ENCODE measurements at places on chromosomes 12 and 14.

- no peak for DNase-seq
These were observed 84.6 kb downstream of the ITPR2 start for GRCh38 chr12:26748412-26748740.

GRCh38 chr12:111570084-111570961, 28.8 kb downstream of the ATXN2 start:
- DNase-seq = peak; percentile 91

DNA sequence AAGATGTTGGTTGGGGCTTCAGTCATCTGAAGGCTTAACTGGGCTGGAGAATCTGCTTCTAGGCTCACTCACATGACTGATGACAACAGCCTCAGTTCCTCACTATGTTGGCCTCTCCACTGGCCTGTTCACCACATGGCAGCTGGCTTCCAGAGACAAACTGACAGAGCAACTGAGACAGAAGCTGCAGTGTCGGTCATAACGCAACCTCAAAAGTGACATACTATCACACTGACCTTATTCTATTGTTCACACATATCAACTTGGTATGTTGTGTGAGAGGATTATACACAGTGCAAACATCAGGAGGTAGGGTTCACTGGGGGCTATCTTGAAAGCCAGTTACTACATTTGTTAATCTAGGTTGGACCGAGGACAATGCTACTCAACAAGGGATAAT, 92.9 kb downstream of the PAWR start:
- no peak for DNase-seq

DNA sequence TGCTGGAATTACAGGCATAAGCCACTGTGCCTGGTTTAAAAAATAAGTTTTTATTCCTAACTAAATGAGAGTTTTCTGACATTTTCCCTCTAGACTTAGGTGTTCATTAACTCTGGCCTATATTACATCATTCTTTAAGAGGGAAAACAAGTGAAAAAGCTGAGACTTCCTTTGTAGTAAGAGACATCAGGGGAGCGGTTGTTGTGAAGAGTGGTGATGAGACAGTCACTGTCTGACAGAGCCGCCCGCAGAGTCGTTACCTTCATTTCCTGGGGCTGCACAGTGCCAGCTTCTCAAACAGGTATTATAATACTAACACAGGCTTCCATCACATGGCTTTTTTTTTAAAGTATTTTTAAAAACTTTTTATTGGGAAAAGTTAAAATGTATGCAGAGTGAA, 19.7 kb upstream of the TDRD9 start:
- no peak for DNase-seq

GRCh38 chr14:75226755-75227544, 50.5 kb upstream of the TMED10 start:
- DNase-seq = no peak

DNA sequence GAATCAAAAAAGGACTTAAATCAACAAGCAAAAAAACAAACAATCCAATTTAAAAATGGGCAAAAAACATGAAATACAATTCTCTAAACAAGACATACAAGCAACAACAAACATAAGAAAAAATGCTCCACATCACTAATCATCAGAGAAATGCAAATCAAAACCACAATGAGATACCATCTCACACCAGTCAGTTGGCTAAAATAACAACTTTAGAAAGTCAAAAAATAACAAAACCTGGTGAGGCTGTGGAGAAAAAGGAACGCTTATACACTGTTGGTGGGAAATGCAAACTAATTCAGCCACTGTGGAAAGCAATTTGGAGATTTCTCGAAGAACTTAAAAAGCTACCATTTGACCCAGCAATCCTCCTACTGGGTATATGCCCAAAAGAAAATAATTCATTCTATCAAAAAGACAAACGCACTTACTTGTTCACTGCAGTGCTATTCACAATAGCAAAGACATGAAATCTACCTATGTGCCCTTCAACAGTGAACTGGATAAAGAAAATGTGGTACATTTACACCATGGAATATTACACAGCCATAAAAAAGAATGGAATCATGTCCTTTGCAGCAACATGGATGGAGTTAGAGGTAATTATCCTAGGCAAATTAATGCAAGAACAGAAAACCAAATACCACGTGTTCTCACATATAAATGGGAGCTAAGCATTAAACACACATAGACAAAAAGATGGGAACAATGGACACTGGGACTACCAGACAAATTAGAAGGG, 26.9 kb downstream of the PRKD1 start:
- no peak for DNase-seq

- no peak for DNase-seq
These were observed 24.3 kb upstream of the SNAPC1 start for GRCh38 chr14:61737915-61738314.

DNA sequence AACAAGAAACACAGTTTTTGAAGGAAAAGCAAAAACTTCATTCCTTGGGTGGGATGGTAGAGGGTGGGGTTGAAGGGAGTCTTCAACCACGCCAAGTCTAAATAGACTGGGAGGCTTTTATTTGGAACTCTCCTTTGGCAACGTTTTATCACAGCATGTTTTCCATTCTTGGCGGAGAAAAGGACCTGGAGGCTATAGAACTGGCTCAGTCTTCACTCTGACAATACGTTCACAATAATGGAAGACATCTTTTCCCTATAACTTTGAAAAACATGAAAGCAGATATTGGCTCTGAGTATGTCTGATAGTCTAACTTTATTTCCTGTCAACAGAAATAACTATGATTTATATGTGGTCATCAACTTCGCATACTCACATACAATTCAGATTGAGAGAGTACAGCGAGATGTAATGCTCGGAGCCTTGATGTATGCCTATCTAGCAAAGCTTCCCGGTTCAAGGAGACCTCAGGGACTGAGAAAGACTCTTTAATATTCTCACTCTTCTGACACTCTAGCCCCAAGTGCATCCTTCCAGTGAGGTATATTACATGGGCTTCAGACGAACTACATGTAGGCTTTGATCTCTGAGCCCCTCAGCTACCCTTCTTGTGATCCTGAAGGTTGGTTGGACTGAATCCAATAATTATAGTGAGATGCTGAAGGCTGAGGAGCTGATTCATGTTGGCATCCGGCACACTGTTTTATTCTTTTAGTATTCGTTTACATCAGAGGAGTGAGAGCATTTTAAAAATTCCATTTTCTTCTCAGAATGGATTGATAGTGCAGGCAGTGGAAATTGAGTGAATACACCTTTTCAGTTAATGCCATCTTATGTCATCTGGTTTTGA, 14.0 kb downstream of the TMEM30B start:
- DNase-seq = no peak

DNA sequence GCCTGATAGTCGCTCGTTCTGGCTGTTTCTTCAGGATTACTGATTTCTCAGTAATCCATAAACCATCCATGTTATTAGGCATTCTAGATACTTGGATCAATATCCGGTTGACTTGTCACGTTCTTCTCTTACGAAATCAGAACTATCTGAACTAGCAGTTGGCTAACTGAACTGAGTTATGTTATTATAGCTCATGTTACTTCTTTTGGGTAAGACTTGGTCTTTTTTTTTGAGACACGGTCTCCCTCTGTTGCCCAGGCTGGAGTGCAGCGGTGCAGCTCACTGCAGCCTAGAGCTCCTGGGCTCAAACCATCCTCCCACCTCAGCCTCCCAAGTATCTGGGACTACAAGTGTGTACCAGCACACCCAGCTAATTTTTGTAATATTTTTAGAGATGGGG, 178.6 kb downstream of the PRKCH start:
- DNase-seq = no peak

- DNase-seq = no peak
These were observed 147.4 kb downstream of the BCL11B start for GRCh38 chr14:99124482-99125105.

DNA sequence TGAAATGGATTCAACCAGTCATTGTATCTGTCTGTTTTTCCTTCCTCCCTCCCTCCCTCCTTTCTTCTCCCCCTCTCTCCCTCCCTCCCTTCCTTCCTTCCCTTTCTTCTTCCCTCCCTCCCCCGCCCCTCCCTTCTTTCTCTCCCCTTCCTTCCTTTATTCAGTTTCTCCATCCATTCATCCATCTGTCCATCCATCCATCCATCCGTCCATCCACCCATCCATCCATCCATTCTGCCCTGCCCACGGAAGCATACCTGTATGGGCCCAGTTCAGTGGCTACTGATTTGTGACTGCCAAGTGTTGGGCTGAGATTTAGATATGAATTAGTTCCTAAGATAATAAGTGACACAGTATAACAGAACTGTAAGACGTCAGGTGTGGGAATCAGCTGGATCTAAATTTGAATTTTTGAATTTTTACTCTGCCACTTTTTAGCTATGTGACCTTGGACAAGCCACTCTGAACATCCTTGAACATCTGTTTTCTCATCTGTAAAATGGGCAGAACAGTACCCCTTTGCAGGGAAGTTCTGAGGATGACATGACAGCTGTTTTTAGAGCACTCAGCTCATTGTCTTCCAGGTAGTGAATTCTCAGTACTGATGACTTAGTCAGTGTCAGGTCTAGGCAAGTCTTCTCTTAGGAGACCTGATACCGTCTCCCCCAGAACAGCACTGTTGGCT, 42.9 kb downstream of the CFAP251 start:
- no peak for DNase-seq

DNA sequence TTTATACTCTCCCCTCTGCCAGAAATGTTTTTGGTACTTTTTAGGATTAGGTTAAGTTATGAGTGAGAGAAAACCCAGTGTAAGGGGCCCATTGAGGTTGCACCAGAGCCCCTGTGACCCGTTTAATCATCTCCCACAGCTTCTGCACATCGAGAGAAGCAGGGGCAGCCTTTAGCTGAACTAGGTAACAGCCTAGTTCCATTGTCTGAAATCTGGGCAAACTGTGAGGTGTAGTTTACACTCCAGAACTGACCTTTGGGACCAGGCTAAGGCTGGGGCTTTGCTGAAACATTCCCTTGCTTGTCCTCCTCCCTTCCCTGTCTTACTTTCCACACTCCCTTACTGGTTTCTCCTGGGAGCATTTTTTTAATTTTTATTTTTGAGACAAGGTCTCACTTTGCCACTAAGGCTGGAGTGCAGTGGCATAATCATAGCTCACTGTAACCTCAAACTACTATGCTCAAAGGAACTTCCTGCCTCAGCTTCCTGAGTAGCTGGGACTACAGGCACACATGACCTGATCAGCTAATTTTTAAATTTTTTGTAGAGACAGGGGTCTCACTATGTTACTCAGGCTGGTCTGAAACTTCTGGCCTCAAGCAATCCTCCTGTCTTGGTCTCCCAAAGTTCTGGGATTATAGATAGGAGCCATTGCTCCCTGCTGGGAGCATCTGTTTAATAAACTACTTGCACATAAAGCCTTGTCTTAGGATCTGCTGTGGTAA, 25.9 kb upstream of the DHRS2 start:
- DNase-seq = no peak

DNA sequence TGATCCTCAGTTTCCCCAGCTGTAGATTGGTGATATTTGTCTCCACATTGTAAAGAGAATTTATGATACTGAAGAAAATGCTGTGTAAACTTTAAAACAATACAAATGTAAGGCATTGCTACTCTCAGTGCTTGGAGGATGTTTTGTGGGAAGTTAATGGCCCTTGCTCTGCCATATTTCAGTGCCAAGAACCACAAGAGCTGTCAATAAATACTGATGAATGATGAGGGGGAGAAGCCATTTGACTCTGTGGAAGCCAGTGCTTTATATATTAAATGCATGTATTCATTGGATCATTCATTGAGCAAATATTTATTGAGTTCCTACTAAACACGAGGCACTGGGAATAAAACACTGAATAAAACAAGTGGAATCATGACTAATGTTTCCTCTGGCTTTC, 30.8 kb downstream of the CACNA1C start:
- no peak for DNase-seq

- no peak for DNase-seq
These were observed 9.3 kb upstream of the CDK2AP1 start for GRCh38 chr12:123280971-123281370.

DNA sequence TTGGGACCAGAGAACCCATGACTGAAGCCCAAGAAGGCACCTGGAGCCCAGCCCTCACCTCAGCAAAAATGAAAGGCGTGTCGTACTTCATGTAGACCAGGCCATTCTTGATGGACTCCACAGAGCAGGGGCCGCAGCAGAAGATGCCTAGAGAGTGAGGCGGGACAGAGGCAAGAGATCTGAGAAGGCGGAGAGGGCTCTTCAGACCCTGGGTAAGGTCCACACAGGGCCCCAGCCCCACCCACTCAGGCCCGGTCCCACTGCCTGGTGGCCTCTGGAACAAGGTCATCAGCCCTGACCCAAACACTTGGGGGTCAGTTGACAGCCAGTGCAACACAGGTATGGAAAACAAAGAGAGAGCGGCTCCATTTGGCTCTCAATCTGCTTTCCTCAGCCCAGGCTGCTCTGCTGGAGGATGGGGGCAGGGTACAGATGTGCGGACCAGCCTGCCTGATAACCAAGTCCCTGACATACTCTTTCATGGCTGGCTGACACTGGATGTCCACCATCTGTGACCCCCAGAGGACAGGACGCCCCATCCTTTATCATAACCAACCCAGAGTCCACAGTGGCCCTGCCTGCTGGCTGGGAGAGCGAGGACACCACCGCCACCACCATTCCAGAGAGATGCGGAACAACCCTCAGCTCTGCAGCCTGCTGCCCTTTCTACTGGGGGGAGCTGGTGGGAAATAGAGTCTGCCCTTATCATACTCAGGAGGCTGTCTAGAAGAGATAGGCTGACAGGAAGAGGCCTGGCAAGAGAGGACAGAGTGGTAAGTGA, 6.9 kb downstream of the TGM1 start:
- DNase-seq = no peak

DNA sequence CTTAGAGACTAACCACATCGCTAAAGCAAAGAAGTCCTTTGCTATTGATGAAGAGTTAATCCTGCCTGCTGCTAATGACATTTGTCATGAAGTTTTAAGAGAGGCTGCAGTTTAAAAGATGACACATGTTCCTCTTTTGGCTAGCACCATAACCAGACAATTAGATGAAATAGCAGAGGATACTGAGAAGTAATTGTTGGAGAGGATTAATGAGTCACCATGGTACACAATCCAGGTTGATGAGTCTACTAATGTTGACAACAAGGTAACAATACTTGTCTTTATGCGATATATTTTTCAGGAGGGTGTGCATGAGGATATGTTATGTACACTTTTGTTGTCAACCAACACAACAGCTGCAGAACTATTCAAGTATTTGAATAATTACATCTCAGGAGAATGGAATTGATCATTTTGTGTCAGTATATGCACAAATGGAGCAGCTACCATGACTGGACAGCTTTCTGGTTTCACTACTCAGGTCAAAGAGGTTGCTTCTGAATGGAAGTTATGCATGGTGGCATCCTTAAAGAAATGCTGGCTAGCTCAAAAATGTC, 56.7 kb downstream of the LRRIQ1 start:
- DNase-seq = no peak

GRCh38 chr14:99982537-99983250, 82.5 kb upstream of the EVL start:
- peak; percentile 74 for DNase-seq

DNA sequence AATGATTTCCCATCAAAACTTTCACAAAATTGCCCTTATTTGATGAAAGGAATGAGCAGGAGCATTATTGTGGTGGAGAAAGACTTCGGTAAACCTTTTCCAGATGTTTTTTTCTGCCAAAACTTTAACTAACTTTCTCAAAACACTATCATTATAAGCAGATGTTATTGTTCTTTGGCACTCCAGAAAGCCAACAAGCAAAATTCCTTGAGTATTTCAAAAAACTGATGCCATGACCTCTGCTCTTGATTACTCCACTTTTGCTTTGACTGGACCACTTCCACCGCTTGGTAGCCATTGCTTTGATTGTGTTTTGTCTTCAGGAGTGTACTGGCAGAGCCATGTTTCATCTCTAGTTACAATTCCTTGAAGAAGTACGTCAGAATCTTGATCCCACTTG, 29.7 kb upstream of the RAB21 start:
- DNase-seq = no peak

- DNase-seq = peak; percentile 93
These were observed 89.1 kb upstream of the STAC3 start for GRCh38 chr12:57340104-57340503.
